ENCODE measurements at places on chromosomes 7 and 10. TPM values are rescaled to one million over a fixed set of nuclear protein-coding genes. Genes with fewer than 3 reads are reported as not detected.
A peak's percentile ranks its signal among the peaks of the same experiment; 100 is the strongest.

The VAX1 gene
- not detected for total RNA-seq

The FKBP9 gene
- 117 TPM for total RNA-seq

The ARHGAP21 gene
- total RNA-seq = 72.3 TPM

The GRB10 gene
- 57.4 TPM for total RNA-seq

The SMKR1 gene
- total RNA-seq = 3.6 TPM

The PITX3 gene
- not detected for total RNA-seq

GRCh38 chr10:103841519-103841918, 13.9 kb downstream of the SH3PXD2A start:
- DNase-seq = no peak

GRCh38 chr10:44422570-44423101, 37.7 kb upstream of the CXCL12 start:
- DNase-seq = peak; percentile 27

- no peak for DNase-seq
These were observed 111.4 kb upstream of the ABCB5 start for GRCh38 chr7:20504060-20504459.

DNA sequence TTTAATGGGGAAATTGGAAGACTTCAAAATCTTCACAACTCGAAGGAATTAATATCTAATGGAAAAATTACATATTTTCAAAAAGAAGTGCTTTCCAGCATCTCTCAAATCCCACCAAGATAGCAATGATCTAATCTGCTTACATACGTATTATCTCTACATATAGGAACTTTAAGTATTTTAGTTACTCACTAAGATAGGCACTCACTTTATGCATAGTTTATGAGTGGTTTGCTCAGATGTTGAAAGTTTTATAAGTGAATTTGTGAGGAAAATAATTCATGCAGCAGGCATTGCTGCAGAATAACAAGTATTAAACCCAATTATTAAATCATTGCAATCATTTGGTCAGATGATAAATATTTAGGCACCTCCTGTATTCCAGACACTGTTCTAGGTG, 2.3 kb upstream of the CYTH3 start:
- DNase-seq = no peak

DNA sequence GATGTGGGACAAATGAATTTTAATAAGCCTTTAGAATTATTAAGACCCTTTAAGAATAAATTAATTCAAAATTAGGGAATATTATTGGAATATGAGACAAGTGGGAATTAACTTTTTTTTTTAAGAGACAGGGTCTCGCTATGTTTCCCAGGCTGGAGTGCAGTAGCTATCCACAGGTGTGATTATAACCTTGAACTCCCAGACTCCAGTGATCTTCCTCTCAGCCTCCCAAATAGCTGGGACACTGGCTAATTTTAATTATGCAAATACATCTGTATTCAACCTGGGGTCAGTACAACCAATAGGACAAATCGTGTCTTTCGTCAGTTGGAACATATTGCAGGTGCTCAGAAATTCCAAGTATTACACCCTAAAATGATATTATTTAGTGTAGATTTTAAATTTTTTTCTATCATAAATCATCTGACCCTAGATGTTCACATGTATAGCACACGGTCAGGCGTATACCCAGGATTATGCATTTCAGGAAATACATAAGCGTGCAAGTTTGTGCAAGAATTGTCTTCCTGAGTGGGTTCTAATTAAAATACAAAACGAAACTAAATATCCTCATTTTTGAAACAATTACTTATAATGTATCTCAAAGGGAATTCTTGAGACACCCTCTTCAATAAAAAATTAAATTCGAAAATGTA, 1.2 kb downstream of the NT5C3A start:
- no peak for DNase-seq

DNA sequence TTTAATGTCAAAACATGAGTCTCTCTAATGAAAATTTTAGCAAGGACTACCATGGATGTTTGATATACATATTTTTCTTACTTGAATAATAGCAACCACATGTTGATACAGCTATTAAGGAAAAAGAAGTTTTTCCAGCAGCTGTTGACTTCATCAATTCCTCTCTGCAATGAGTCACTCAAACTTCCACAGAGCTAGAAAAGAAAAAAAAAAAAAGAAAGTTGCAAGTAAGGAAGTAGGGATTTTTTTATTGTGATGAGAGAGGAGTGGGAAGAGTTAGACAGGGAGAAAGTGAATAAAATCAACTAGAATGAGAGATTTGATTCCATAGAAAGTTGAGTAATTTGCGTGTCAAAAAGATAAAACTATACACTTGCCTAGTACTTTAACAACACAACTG, 46.2 kb downstream of the CAV1 start:
- no peak for DNase-seq

DNA sequence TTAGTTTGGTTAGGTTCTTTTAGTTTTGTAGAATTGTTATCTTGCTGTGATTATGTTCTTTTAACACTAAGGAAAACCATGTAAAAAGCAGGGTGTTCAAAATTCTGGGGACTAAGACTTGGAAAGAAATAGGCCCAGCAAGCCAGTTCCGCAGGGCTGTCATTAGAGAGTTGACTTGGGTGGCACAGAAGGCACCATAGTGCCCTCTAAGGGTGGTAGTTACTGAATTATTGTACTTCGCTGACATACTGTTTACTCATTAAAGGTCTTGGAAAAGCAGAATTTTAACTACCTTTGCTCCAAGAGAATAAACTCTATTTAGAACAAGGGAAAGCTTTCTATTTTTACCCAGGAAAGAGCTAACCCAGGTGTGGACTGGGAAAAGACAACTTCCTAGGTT, 86.5 kb downstream of the OTUD1 start:
- no peak for DNase-seq

DNA sequence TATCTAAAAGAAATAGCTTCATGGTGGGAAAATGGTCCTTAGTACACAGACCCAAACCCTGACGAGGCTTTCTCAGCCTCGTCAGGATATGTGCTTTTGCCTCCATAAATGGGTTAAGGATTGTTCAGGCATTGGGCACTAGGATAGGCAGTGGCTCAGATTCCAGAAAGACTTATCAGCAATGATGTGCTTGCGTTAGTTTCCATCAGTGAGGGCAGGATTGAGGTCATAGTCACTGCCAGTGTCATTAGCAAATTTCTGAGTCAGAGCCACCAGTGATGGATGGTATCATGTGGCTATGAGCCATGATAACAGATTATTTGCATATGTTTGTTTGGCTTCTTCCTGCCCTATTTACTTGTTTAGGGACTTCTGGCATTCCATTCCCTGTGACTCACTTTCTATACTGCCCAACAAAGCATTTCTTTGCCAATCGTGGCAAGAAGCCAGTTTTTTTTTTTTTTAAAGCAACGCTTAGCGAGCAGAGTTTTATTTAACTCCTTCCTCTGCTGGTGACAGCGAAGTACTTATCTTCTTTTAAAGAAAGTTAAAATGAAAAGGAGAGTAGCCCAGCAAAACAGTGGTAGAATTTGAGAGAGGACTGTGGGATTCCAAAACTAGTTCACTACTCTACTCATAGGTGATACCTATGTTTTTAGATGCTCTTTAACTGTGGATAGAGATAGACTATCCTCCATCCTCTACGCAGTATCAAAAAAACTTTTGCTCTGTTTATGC, 44.4 kb downstream of the MYPN start:
- DNase-seq = peak; percentile 98

DNA sequence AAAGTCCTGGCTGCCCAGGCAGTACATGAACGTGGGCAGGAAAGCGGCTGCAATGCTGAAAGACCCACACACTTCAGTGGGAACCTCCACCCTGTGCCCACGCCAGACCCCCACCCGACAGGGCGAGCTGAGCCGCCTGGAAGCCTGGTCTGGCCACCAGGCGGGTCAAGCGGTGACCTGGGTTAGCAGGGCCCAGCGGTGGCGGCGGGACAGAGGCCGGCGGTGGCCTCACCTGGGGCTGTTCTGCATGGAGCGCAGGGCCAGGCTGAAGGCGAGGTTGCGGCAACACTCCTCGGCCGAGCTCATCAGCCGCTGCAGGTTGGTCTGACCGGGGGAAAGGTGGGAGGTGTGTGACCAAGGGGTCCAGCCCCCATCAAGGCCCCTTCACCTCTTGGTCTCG, 11.6 kb upstream of the MICALL2 start:
- DNase-seq = no peak

- DNase-seq = no peak
These were observed 476.1 kb upstream of the MGMT start for GRCh38 chr10:128990986-128991385.

GRCh38 chr7:116630357-116630756, 41.6 kb upstream of the MET start:
- no peak for DNase-seq
